ENCODE measurements at places on chromosomes 5 and 9. TPM values are rescaled to one million over a fixed set of nuclear protein-coding genes. Genes with fewer than 3 reads are reported as not detected.

Gene CEP78
- 2.3 TPM for polyA plus RNA-seq

Gene GM2A
- polyA plus RNA-seq = 11.6 TPM

Gene GPX8
- 2.4 TPM for polyA plus RNA-seq

Gene IFNK
- not detected for polyA plus RNA-seq

Gene CKMT2
- 830 TPM for polyA plus RNA-seq

Gene LRRC19
- polyA plus RNA-seq = not detected

Gene CDH9
- not detected for polyA plus RNA-seq

Gene SLC34A3
- not detected for polyA plus RNA-seq

Gene SOX30
- 0.01 TPM for polyA plus RNA-seq

Gene OR1L1
- polyA plus RNA-seq = not detected

Measured in psoas muscle (tissue), 8 donors.